ENCODE measurements at places on chromosomes 12 and 14.

- no peak for DNase-seq
Measured at GRCh38 chr14:80621701-80622100, 319.8 kb downstream of the CEP128 start.

DNA sequence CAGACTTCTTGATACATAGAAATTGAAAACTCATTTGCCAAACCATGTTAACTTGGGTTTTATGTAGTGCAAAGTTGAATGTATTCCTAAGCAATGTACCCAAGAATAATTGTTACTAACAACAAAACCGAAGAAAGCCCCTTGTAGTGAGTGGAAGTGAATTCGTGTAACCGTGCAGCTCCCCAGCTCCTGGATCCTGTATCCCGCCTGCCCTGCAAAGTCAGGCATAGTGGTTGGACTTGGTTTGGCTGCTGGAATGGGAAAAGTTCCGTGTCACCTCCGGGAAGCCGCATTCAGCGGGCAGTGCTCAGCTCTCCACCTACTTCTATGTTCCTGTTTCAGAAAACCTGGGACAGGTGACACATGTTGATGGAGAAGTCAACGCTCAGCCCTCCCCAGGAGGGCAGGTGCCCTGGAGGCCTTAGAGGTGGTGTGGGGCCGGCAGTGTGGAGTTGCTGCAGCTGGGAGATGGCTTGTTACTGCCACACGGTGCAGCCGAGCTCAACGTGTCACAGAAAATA lies 29.2 kb upstream of the C14orf180 start:
- no peak for DNase-seq

GRCh38 chr12:93221841-93222240 lies 155.9 kb upstream of the NUDT4 start:
- no peak for DNase-seq

DNA sequence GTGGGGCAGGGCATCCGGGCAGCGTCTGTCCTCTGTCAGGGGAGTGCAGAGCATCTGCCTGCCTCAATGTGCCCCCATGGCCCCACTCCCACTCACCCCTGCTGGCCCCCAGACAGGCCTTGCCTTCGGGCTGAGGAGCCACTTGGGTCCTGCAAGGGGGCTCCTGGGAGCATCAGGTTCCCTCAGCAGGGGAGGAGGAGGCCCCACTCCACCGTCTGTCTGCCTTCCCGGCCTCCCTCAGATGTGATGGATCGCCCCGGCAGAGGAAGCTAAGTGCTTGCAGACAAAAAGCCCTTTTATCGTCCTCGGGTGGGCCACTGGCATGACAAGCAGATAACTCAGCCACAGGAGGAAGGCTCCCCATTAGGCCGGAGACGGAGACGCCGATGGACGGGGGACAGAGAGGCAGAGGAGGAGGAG lies 35.1 kb downstream of the NCOR2 start:
- DNase-seq, result no peak

DNA sequence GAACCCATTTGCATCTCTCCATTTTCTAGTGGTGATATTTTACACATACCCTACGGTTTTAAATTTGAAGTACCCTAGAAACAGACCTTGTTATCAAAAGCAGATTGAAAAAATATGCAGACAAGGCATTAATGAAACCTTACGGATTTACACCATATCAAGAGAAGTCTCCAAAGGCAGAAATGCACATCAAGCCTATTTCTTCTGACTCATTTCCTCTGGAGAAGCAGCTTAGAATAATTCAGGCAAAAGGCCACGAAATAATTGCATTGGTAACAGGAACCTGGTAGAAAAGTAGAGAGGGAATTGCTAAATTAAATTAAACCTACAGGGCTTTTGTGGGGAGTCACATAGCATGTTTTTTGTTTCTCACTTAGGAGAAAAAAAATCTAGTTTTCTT lies 34.7 kb downstream of the KICS2 start:
- no peak for DNase-seq

- no peak for DNase-seq
Measured at GRCh38 chr14:52850451-52850909, 59.1 kb upstream of the GNPNAT1 start.
